ENCODE measurements at places on chromosomes 3 and 15.

DNA sequence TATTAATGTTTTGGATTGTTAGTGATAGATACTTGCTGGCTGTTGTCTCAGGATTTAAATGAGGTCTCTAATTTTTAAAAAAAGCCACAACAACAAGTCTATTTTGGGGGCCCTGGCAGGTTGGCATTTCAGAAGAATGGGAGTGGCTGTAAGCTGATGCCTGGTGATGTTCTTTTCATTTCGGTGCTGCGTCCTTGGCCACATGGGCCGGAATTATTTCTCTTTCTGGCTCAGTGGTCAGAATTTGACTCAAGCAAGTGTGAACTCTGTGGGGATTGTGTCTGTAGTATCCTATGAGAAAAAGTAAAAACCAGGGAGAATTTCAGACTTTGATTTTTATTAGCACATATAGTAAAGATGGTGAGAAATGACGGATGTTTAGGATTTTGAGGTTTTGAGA lies 203.0 kb downstream of the AKAP13 start:
- DNase-seq, result no peak

DNA sequence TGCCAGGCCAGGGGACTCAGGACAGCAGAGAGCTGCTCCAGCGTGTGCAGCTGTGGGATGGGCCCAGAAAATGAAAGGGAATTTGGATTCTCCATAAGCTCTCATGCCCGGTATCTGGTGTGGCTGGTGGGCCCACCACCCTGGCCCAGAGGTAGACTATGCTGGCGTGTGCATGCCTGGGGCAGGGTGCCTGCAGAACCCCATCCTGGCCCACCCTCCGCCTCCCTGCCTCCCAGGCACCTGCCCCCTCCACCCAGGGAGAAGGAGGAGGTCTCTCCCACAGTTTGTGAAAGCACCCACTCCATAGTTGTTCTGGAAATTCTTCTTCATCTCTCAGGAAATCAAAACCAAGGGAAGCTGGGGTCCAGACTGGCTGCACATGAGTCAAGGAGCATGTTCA lies 112.9 kb downstream of the ADCY5 start:
- no peak for DNase-seq

DNA sequence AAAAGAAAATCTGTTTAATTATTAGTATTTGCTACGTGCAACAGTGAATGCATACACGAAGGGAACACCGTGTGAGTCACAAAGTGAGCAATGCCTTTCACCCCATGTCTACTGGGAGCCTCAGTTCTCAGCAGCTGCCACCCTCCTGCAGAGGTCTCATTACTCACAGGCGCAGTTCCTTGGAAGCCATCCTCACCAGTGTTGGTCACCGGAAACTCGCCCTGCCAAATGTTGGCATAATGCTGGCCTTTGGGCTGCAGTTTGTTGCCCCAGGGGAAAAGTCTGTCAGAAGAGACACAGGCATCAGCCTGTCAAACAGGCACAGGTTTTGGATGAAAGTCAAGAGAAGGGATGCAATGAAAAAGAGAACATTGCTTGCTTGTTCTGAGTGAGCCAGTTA lies 50.1 kb downstream of the SUMF1 start:
- peak; percentile 72 for DNase-seq

GRCh38 chr3:102069211-102069662 lies 219.9 kb downstream of the NFKBIZ start:
- DNase-seq, result peak; percentile 80

DNA sequence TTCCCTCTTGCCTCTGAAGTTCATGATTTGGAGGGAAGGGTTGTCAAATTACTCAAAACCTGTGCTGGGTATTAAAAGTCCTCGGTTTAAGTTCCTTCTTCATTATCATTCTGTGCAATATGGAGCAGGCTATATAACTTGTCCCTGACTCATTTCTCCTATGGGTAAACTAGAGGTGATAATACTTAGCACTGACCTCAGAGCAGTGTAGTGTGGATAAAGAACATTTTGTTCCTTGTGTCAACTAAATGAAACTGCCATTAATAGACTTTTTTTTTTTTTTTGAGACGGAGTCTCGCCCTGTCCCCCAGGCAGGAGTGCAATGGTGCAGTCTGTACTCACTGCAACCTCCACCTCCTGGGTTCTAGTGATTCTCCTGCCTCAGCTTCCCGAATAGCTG lies 2.2 kb upstream of the BBX start:
- DNase-seq, result no peak
